ENCODE measurements at places on chromosomes 4 and X.

DNA sequence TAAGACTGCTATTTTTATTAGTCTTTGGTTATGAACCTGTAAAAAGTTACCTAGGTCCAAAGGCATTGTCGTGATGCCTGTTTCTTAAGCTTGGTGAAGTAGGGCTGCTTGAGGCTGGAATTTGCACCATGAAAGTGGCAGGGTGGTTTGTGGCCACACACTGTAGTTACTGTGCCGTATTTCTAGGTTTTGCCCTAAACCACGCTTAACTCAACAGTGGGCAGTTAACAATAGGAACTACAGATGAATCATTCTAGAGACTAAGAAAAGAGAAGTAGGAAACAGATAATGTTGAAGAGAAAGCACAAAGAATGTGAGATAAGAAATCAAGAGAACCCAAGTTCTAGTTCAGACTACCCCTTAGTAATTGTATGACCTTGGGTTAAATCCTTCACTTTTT is 11.5 kb downstream of the ETNPPL start:
- DNase-seq, result no peak

DNA sequence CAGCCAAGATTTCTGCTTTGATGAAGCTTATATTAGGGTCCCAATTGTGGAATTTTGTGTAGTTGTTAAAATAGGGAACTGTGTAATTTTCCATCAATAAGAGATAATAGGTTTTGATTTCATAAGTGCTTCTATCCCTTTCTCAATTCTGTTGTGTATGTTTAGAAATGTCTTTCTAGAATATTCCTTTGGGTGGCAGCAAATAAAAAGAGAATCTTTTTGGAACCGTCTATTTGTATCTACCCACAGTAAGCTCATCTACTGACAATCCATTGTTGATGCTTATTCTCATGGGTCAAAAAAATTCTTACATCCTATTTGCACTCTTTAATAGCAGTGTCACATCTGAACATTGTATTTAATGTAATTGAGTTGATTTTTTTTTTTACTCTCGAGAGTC is 61.7 kb downstream of the TMA16 start:
- no peak for DNase-seq

DNA sequence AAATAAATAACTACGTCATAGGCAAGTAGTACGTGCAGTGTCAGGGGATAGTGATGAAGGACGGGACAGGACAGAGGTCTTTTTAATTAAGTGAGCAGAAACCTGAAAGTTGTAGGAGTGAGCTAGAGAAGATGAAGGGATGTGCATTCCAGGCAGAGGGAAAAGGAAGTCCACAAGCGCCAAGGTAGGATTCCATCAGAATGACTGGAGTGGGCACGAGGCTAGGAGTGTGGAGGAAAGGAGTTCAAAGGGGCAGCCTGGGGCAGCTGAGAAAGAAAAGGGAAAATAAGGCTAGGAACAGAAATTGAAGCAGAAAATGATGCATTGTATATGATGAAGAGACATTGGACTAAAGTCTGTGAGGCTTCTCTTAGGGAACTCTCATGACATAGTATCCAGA is 192.2 kb upstream of the TLL1 start:
- DNase-seq, result no peak

DNA sequence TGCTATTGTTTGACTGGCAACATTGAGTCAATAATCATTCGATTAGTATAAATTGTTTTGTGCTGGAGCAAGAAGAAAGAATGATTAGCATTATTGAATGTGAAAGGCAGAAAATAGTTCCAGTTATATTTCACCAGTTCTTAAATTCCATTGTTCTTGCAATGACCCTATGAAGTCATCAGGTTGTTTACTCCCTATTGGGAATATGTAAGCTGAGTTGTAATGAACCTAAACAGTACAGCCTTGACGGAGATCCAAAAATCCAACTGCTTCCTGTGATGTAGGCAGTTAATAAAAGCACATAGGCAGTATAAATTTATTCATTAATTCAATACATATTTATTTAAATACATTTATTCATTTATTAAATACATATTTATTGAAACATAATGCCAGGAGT is 947.5 kb downstream of the PCDH7 start:
- DNase-seq, result no peak

DNA sequence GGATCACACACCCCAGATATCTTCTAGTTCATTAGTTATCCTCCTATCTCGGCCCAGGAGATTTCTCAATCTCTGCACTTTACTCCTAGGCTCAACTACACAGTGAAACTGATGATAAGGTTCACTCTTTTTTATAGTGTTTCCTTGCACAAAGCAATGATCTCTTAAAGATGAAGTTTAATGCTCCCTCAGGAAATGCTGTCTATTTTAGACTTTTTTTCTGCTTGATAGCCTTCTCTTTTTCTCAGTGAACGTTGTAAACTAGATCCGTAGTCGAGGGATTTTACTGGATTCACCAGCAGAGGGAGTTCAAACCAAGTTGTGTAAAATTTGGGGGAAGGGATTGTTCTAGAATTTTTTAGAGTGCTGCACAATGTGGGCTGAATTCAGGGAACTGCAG is 269.6 kb downstream of the GBA3 start:
- DNase-seq, result no peak

DNA sequence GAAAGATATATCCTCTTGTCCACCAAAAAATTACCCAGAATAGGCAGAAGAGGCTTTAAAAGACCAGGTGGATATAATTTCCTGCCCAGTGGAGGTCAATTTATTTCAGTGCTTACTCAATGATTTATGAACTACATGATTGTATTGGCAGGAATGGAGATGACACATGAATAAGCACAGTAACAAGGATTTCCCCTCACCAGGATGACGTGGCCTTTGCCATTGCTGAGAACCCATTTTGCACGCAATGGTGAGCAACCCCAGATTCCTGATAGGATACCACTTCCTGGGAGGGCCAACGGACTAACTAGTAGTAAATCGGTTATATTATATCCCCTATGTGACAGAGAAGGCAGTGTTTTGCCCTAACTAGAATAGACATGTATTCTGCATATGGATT is 11.6 kb upstream of the TTC29 start:
- no peak for DNase-seq

GRCh38 chr4:158945529-158946108 is 157.3 kb upstream of the RAPGEF2 start:
- DNase-seq, result no peak

DNA sequence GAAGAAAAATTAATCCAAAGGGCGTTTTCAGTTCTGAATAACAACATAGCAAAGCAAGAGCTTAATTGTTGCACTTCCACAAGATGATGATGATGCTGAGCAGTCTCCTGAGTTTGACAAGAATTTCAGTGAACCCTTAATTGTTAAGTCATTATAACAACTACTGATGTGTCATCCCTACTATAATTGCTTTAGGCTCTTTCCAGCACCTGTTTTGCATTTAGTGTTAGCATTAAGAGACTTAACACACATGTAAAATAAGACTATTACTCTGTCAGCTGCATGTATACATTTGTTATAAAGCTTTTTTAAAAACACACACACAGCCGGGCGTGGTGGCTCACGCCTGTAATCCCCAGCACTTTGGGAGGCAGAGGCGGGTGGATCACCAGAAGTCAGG is 37.9 kb upstream of the GALNT7 start:
- DNase-seq, result no peak

DNA sequence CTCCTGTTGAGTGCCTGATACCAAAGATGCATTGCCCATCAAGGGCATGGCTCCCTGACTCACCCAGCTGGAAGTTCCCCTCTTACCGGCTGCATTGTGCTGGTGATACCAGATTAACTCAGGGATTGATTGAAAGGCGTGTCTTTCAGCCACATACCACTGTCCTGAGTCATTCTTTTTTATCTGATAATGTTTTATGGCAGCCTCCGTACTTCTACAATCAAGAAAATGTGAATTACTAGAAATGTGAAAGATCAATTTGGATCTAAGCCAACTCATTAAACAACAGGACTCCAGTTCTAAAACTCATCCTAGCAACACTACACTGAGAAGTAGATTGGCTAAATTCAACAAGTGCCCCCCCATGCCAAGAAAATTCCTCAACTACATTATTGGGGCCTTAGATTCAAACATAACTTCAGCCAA is 40.0 kb downstream of the TXK start:
- DNase-seq, result no peak

GRCh38 chr4:89177807-89178206 is 66.5 kb downstream of the TIGD2 start:
- DNase-seq, result no peak

DNA sequence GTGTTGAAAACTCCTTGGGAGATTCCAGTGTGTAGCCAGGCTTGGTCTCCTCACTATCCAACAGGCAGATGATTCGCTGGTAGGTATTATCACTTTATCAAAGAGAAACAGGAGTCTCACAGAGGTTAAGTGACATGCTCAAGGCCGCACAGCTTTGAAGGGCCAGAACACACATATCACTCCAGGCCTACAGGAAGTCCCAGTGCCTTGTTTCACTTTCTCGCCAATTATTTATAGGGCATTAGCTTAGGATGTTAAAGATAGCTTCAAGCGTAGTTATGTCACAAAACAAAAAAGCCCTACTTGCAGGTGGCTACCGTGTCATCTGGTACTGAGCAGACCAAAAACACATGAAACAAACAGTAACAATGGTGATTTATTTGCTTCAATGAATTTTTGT is 13.2 kb downstream of the ATP8A1 start:
- DNase-seq, result no peak

DNA sequence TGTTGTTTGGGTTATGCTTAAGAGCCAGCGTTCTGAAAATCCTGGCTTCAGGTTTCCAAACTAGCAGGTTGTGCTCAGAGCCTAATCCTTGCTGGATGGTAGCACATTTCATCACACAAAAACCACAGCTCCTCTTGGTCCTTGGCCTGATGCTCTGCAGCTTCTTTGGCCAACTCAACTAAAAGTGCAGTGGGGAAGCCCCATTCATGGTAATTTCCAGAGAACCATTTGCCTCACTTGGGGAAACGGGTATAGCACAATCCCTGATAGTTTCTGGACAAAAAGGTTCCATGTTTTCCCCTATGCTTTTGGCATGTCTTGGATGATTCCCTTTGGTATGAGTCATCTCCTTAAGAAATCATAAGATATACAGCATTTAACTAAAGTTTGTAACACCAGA is 78.7 kb downstream of the SYNPO2 start:
- DNase-seq, result no peak

DNA sequence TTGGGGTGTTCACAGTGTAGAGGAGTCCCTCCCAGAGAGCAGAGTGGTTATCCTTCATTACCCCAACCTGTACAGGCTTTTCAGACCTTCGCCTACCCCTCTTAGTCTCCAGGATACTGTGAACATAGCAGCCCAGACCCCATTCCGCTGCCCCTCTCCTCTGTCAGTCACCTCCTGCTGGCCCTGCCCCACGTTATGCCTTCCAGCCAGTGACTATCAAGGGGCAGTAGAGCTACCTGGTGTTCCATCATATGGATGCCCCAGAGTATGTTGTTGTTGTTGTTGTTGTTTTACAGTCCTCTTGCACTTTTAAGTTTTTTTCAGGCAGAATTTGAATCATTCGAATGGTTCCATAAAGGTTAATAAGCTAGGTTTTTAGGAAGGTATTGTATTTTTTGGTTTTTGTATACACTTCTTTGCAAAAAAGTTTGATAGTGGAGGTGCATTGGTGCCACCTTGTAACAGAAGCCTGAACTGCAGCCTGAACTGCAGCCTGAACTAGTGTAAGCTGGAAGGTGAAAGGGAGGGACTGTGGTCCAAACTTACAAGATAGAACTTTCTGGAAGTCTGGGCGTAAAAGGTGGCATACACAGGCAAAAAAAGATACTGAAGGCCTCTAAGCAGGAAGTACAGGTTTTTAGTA is 101.4 kb upstream of the RAB40AL start:
- no peak for DNase-seq

GRCh38 chr4:118005883-118006282 is 28.4 kb upstream of the NDST3 start:
- no peak for DNase-seq

GRCh38 chrX:8010105-8010504 is 82.9 kb upstream of the PNPLA4 start:
- DNase-seq, result no peak

DNA sequence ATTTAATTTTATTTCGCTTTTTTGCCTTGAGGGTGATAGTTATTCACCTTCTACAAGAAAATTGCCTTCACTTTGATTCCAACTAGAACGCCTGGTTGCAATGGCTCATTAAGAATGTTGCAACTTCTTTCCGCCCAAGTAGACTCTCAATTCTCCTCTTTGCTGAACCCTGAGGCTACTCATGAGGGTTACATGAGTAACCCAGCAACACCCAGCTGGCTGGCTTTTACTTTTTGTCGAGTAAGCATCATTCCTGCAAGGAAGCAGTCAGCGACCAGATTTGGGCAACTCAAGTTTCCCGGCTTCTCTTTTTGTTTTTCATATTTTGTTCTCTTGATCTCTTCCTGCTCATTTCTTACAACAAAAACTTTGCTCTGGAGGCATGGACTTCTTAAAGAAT is 495.4 kb downstream of the PACRGL start:
- DNase-seq, result no peak

DNA sequence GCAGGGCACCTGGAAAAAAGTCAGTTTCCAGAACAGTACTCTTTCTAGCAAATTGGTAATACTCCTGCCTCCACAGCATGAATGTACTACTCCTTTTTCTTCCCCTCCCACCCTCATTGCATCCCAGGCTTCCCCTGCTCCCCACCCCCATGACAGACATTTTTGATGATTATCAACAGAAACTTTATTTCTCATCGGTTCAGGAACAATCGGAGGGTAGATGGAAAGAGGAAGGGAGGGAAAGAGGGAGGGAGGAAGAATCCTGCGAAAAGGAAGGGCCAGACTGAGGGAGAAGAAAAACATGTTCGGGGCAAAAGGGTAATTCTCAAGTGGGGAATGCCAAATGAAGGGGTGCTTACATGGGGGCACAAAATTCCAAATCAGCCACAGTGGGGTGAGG is 705 bp upstream of the CXorf65 start:
- no peak for DNase-seq

- no peak for DNase-seq
Measured at GRCh38 chr4:77697860-77698590, 92.4 kb downstream of the CXCL13 start.

DNA sequence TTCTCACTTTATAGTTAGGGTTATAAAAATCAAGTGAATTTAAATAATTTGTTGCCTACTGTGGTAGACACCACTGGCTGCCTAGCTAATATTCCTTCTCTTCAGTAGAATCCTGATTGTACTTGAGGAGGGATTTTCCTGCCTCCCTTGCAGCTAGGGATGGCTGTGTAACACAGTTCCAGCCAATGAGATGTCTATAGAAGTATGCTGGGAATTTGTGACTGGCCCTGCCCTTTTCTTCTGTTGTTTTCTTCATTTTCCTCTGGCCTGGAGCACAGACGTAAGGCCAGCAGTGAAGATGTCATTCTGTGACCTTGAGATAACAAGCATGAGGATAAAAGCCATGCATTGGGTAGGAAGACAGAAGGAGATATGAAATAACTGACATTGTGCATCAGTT is 145.1 kb downstream of the MGST2 start:
- DNase-seq, result no peak
